ENCODE measurements at places on chromosomes 12 and 14. TPM values are rescaled to one million over a fixed set of nuclear protein-coding genes. Genes with fewer than 3 reads are reported as not detected.

DNA sequence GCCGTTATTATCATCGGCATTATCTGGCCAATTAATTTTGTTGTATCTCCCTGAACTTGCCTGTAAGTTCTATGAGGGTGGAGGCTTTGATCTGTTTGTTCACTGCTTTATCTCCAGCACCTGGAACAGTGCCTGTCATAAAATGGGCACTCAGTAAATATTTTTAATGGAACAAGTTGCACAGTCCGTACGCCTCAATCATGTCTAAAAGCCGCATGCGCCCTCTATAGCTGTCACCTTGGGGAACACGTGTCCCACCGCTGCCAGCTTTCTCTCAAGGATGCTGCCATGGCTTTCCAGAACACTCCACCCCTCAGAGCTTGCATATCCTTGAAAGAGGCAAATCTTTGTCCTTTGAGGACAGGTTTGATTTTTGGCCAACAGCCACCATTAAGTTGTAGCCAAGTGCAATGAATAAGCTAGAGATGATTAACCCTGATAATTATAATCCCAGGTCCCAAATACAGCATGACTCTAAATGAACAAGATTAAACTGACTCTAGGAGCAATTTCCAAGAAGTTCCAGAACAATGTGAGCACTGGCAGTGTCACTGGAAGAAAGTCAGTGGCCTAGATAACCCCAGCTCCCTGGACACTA is 55.1 kb downstream of the ERH start:
- no peak for DNase-seq

GRCh38 chr12:87585882-87586557 is 443.2 kb downstream of the C12orf50 start:
- no peak for DNase-seq

DNA sequence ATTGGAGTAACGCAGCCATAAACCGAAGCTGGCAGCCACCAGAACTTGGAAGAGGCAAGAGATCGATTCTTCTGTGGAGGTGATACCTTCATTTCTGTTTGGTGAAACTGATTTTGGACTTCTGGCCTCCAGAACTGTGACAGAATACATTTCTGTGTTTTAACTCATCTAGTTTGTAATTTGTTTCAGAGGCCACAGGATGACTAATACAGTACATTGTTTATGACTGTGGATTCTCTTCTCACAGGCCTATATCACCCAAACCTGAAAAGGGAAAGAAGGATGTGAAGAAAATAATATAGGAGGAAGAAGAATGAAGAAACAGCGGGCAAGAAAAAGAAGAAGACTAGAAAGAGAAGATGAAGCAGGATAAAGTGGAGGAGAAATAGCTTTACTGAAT is 263.8 kb upstream of the DIO2 start:
- no peak for DNase-seq

DNA sequence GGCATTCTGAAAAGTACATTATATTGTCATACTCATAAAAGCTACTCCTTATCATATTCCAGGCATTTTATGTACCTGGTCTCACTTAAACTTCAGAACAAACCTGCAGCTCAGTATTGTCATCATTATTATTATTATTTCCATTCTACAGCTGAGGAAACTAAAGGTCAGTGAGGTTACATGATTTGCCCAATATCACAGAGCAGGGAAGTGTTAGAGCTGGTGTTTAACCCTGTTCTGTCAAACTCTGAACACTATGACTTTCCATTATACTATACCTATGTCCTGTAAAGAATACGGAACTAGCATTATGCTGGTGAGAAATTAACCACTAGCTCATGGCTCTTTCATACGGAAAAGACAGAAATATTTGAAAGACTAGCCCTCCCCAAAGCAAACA is 56.4 kb downstream of the STON2 start:
- DNase-seq: no peak

DNA sequence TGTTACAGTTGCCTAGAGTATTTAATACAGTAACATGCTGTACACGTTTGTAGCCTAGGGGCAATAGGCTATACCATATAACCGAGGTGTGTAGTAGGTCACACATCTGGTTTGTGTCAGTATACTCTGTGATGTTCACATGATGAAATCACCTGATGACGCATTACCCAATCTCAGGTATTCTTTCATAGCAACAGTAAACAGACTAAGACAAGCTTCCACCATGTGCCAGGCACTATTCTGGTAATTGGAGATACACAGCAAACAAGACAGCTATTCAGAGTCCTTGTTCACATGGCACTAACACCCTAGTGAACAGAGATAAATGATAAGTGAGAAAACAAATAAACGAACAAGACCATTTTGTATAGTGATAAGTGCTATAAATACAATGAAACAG is 3.8 kb upstream of the PDE3A start:
- DNase-seq: no peak

DNA sequence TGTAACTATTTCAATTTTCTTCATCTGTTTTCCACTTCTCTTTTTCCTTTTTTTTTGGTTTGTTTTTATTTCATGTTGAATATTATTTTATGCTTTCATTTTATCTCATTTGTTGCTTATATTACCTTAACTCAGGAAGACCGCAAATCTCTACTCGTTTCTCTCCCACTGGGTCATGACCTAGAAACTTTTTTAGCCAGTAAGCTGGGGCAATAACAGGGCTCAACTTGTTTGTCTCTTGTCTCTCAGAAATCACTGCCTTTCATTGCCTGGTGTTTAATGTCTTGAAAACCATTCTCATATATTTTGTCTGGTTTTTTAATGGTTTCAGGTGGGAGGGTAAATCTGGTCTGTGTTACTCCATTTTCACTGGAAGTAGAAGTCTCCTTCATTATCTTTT is 36.6 kb upstream of the ATP2B1 start:
- DNase-seq: no peak

GRCh38 chr14:101134851-101135433 is 231.4 kb upstream of the RTL1 start:
- DNase-seq: no peak

DNA sequence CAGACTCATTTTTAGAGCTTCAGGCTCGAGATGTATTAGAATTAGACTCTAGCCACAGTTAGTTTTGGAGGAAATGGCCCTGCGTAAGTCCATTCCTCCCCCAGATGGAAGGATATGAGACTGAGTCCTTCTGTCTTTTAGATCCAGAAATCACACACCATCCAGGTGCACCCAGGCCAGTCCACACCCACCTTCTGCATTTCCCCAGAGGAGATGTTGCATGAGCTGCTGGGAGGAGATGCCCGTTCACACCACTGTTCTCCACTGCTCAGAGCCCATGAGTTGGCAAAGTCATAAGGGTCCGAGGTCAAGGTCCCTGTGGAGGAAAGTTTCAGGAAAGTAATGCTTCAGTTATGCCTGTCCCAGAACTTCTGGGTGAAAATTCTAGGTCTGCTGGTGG is 29.2 kb downstream of the VWF start:
- no peak for DNase-seq

DNA sequence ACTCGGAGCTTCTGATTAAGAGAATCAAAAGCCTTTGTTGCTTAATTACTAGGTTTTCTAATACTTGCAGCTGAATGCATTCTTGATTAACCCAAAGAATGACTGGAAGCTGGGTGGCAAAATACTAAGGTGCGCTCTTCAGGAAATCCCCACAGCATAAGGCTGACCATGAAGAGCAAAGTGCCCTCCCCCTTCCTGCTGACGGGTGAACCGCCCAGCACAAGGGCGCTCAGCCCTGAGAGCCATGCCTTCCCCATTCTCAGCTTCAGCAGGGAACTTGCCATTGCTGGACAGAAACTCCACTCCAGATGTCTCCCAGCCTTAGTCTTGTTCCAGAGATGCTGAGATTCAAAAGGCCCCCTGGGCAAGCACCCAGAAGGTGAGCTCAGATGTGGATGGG is 27.2 kb upstream of the FBRSL1 start:
- DNase-seq: no peak

DNA sequence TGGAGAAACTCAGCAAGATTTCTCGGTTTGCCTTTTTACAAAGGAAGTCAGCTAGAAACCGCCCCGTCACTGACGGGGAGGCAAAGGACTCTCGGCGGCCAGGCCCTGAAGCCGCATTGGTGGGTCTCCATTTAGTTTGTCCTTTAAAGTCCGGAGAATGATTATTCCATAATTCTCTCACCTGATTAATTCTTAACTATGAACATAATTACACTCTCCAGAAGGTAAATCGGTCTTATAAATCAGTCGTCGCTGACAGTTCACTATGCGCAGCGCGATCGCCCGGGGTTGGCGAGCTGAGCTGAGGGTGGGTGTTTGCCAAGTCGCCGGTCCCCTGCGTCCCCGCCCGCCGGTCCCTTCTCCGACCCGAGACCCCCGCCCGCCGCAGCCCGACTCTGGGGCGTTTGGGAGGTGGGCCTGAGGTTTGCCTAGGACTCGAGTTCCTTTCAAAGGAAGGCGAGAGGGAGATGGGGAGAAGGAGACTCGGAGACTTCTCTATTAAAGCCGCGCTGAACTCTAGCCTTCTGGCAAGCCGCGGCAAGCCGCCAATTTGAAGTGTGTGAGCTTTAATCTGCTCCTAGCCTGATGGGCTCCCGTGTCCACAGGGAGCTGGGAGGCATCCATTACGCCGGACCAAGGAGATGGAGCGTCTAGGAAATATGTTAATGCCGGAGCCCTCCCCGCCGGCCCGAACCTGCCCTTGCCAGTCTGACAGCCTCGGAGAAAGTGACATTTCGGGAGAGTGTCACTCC is 392.9 kb downstream of the NOVA1 start:
- DNase-seq: no peak

GRCh38 chr14:100626614-100627013 is 39.4 kb upstream of the BEGAIN start:
- DNase-seq: no peak

DNA sequence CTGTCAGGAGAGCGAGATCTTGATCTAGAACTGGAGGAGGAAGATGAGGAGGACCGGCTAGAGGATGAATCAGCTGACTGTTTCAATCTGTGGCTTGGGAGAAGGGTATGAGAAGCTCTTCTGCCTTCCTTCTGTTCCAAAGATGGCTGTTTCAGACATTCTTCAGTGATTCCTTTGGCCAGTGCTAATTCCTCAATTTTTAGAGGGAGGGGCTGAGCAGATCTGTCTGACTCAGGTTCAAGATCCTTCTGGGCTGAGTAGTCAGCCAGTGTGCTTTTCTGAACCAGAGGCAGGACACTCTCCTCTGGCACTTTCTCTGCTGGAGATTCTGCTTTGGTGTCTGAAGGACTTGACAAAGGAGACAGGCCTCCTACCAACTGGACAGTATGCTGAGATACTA is 15.2 kb downstream of the ACIN1 start:
- DNase-seq: no peak

DNA sequence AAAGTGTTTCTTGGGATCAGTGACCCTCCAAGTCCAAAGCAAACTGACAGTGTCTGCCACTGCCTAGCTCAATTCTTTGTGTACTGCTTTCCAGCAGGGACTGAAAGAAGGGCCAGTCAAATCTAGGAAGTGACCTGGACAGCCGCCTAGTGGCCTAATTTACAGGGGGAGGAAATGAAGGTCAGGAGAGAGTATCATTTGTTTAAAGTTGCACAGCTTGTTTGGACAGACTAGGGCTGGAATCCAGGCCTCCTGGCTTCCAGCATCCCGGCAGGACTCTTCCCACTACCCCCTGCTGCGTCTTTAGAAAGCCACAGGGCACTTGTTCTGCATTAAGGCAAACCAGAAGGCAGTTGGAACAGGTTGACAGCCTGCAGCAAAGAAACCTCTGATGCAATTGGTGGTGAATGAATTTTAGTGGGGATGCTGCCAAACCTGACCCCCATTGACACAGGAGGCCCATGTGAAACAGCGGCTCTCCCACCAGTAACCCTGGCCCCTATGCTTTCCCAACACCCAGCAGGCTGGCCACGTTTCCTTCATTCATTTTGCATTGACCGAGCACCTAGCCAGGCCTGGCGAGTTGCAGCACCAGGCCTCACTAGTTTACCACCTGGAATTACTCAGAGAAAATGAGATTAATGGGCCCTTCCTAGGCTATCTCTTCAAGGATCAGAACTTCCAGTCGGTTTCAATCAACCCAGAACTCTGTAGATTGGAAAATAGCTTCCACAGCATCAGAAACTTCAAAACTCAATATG is 28.2 kb downstream of the GALNT16 start:
- no peak for DNase-seq

GRCh38 chr14:30906752-30907658 is 32.6 kb downstream of the COCH start:
- DNase-seq: no peak

- no peak for DNase-seq
These were observed 36.3 kb upstream of the PDZRN4 start for GRCh38 chr12:41151793-41152192.

DNA sequence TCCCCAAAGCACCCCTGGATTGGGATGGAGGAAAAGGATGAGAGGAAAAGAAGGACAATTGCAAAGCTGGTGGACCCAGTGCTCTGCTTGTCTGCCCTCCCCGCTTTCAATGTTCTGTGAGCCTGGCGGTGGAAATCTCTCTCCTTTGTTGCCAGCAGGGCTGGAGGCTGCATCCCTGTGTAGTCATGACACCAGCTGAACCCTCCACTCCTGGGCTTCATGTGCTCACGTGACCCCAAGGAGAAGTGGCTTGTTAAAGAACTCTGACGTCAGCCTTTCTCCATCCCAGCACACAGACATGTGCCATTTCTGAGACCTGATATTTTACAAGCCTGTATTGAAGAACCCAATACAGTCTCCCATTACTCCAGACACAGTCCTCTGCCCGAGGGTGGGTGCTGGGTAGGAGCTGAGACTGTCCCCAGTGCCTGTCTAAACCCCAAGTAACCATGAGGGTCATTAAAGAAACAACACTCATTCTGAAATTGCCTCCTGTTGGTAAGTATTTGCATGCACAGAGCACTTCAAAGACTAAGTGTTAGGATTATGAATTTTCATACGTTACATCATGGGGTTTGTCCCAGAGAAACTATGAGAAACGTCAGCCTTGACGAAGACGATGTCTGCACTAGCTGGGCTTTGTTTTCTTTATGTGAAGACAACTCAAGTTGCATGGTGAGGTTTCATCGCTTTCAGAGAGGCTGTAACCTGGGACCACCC is 21.7 kb downstream of the GALNT16 start:
- DNase-seq: no peak

GRCh38 chr12:113392520-113392919 is 11.2 kb downstream of the SDS start:
- DNase-seq: no peak

GRCh38 chr12:84995641-84996040 is 40.4 kb downstream of the TSPAN19 start:
- no peak for DNase-seq

- no peak for DNase-seq
These were observed 152.3 kb upstream of the OTX2 start for GRCh38 chr14:56962444-56963080.

The SMAGP gene
- total RNA-seq: 3.8 TPM

The IFT81 gene
- total RNA-seq: 2.3 TPM

The TFCP2 gene
- total RNA-seq: 33.0 TPM

The NRL gene
- 2.2 TPM for total RNA-seq

The RNF212B gene
- not detected for total RNA-seq

The KLHL33 gene
- 0.43 TPM for total RNA-seq

The PROX2 gene
- total RNA-seq: 0.56 TPM

The BCL2L14 gene
- total RNA-seq: 0.61 TPM

The TSPAN8 gene
- not detected for total RNA-seq

The ACAD10 gene
- 28.4 TPM for total RNA-seq

The KRT72 gene
- not detected for total RNA-seq

The GPRC5D gene
- not detected for total RNA-seq

The SLC17A8 gene
- total RNA-seq: not detected

All from natural killer cell treated with Interleukin-12 subunit alpha and Interleukin-12 subunit beta and Interleukin-15 and Interleukin-18, amount 100 ng/mL, for 72 hours (primary cell).